Activated effector memory CD4-positive, alpha-beta T cell treated with Interleukin-2 at 50 U/mL for 16 hours (primary cell): ENCODE measurements at places on chromosomes 6 and 20.

- DNase-seq = no peak
Observed at GRCh38 chr6:148218542-148219258, 123.9 kb upstream of the SASH1 start.

- no peak for DNase-seq
Observed at GRCh38 chr6:93047033-93047432, 372.3 kb downstream of the EPHA7 start.

- no peak for DNase-seq
Observed at GRCh38 chr6:130760006-130760405, 67.2 kb upstream of the SMLR1 start.

GRCh38 chr6:155985660-155986138 lies 530.1 kb upstream of the NOX3 start:
- no peak for DNase-seq

- no peak for DNase-seq
Observed at GRCh38 chr20:57241363-57241991, 25.0 kb downstream of the BMP7 start.

DNA sequence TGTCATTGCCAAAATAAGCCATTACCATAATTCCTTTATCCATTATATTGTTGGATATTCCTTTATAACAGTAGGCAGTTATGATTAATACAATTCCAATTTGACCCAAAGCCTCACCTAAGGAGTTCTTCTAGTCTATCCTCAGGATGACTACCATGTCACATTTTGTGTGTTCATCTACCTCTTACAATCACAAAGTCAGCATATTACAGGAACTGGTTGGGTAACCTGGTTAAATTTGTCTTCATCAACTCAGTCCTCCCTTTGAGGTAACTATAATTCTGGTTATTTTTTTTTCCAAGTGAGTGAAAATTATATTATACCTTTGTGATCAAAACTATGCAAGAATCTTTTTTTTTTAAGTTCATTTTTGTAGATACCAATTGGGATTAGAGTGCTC lies 540.5 kb downstream of the BTBD3 start:
- no peak for DNase-seq

DNA sequence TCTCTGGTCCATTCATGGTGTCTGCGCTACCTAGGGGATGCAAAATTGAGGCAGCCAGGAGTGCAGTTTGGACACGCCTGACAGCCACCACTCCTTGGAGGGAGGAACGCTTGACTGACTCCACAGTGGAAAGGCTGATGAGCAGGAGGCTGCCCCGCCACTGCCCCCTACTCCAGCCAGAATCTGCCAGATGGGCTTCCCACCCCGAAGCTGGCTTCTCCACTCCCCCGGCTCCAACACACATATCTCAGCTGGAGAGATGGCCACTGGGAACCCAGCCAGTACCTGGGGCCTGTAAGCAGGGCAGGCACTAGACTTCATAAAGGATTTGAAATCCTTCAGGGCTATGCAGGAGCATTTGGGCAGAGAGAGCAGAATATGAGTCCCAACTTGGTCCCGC lies 51.4 kb upstream of the BLCAP start:
- no peak for DNase-seq

- no peak for DNase-seq
Observed at GRCh38 chr6:56897789-56898529, 56.9 kb upstream of the BEND6 start.

DNA sequence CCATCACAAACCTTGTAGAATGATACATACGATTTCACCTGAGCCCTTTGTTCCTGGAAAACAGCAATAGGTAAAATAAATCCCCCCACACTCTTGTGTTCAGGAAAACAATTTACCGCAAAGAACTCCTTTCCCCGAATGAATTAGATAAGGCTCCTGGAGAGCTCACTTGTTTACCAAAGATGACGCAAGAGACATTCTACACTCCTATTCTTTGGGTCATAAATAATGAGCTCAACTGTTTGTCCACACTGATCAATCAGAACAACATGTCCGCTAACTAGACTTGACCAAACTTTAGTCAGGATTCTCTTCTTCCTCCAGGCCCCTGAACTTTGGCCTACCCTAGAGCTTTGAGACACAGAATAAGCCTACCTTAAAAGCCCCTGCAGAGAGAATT lies 271.9 kb upstream of the OPRM1 start:
- DNase-seq = no peak

- no peak for DNase-seq
Observed at GRCh38 chr6:82568290-82568993, 204.8 kb downstream of the TPBG start.

- DNase-seq = no peak
Observed at GRCh38 chr6:53353624-53354023, 4.9 kb upstream of the ELOVL5 start.

- DNase-seq = no peak
Observed at GRCh38 chr6:154304191-154304590, 52.4 kb downstream of the IPCEF1 start.

DNA sequence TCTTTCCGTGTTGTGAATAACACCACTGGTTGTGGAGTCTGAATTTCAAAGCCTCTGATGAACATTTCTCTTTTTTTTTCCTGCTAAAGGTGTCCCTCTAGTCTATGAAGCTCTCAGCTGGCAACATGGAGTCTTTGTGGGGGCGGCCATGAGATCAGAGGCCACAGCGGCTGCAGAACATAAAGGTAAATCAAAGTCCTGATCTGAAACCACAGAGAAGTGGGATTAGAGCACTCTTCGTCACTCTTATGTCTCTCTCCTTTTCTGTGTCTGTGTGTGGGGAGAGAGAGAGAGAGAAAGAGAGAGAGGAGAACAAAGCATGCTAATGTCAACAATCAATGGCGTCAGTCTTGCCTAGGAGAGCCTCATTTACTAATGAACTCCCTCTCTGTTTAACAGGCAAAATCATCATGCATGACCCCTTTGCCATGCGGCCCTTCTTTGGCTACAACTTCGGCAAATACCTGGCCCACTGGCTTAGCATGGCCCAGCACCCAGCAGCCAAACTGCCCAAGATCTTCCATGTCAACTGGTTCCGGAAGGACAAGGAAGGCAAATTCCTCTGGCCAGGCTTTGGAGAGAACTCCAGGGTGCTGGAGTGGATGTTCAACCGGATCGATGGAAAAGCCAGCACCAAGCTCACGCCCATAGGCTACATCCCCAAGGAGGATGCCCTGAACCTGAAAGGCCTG lies 4.2 kb downstream of the PCK1 start:
- DNase-seq = no peak

- DNase-seq = no peak
Observed at GRCh38 chr6:165848086-165848426, 185.0 kb upstream of the PDE10A start.

DNA sequence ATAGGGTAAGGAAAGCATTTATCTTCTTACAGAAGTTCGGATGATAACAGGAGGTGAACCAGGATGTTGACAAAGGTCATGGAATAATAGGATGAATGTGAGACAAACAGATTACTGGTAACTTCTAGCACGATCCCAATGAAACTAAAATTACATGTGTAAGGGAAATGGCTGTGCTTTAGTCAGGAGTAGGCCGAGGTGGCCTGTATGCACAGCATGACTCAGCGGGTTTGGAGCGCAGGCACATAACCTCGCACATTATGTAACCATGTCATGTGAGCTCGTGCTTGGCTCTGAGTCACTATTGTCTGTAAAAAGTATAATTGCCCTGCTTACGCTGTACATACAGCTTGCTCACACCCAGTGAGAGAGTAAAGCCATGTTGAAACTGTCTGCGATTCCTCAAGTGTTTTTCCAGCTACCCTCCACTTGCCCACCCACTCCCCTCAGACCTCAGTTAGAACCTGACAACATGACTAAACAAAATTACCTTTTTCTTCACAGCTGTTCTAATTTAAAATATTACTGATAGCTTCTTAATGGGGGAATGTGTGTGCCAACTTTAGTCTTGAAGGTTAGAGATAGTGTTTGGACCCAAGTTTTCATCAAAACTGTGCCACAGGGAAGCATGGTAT lies 8.2 kb downstream of the CYB5R4 start:
- DNase-seq = no peak

DNA sequence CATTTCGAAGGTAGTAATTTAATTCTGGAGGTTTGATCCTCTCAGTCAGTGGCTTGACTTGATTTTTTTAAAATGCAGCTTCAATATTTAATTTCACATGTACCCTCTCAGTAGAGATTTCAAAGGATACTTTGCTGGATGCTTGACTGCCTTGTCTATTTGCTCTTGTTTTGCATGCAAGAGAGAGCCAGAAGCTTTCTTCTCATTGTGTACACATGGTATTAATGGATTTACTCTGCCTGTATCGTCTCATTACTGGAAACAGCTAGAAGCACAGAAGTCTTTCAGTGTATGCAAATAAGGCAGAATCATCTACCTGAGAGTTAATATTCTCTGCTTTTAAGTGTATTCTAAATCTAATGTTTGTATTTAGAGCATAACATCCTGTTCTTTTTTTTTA lies 84.3 kb upstream of the FOXO3 start:
- no peak for DNase-seq

DNA sequence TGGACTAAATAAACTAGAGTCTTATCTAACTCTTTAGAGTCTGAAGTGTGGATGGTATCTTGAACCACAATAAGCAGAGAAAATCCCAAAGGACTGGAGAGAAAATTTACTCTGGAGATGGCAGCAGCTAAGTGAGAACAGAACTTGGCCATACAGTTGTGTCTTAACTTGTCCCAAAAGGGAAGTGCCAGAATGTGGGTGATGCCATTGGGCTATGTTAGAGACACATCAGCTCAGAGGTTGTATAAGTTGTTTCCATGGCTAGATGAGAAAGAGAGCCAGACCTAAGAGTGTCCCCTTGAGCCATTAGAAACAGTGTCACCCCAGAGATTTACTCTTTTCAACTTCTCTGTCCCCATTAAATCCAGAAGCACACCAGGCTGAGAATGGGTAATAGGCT lies 36.2 kb downstream of the FOXO3 start:
- DNase-seq = no peak

- DNase-seq = no peak
Observed at GRCh38 chr6:54771968-54772367, 74.6 kb upstream of the FAM83B start.

GRCh38 chr20:38152621-38153221 lies 12.3 kb downstream of the TGM2 start:
- no peak for DNase-seq

- DNase-seq = no peak
Observed at GRCh38 chr6:6074190-6074589, 67.5 kb upstream of the NRN1 start.
